ENCODE measurements at places on chromosomes 4 and X.

DNA sequence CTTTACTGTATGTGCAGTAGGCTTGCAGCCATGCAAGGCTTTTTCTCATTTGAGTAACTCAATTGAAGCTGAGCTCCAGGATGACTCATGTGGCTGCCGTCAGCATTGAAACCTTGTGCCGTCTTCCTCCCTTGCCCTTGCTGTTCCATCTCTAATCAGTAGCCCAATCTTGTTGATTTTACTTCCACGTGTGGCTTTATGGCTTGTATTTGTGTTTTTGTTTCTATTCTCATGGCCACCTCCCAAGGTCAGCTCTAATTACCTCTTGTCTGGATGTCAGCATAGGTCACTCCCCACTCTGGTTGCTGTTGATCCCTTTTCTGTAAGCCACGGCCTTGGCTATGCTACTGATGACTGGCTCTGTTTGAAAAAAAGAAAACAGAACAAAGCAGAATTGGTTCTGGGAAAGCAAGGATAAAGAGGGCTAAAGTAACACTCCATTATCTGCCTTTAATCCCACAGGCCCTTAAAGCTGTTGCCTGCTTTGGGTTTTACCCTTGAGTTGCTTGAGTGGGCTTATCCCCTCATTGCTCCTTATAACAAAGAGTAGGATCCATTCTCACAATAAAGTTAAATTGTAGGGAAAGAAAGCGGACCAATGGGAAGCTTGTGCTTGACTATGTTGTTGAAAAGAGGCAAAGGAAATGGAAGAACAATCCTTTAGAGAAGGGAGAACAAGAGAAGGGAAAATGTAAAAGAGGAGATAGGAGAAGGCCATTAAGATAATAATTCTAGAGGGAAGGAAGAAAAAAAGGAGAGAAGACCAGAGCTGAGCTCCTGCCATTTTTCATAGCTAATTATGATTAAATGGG lies 173.9 kb upstream of the PGRMC2 start:
- no peak for DNase-seq

DNA sequence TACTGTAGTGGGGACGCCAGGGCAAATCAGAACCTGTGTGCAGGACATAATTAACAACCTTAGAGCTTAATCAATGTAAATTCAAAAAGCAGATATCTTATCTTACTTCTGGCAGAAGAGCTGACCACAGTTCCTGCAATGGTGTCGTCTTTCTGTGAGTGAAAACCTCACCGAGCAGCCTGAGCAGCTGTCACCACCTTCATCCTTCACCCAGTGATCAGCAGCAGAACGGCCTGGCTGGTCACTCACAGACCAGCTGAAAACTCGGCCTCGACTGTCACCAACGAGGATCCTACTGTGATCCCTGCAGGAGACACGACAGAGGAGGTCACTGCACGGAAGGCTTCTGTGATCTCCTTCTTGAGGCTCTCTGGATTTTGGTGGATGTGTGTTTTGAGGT lies 94.2 kb downstream of the CDS1 start:
- DNase-seq = no peak

DNA sequence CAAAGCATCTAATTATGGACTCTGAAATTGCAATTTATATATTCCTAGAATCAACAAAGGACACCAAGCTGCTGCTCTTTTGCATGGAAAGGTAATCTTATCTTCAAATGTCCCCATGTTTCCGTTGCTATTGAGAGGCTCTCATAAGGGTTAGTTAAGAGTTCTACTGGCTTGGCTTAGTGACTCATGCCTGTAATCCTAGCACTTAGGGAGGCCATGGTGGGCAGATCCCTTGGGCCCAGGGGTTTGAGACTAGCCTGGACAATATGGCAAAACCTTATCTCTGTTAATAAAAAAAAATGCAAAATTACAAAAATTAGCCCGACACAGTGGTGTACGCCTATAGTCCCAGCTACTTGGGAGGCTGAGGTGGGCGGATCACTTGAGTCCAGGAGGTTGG lies 93.4 kb upstream of the RAPGEF2 start:
- no peak for DNase-seq

DNA sequence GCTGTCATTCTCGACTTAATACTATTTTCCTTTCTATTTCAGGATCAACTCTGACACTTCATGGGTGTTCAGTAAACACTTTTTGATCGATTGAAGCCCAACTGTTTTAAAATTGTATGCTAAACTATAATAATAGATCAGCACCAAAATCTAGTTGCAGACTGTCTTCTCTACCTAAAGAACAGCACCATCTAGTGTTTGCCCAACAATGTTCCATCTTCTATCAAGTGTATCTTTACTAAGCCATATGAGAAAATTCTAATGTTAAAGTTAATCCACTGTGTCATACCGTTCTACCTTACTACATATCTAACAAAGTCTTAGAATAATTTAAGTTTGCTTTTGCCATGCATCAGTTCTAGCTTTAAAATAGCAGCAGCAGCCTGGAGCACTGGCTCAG lies 113.0 kb upstream of the PRDX4 start:
- DNase-seq = no peak

GRCh38 chrX:112941209-112941837 lies 100.7 kb upstream of the AMOT start:
- DNase-seq = no peak

GRCh38 chr4:126742048-126742447 lies 890.7 kb upstream of the INTU start:
- no peak for DNase-seq

GRCh38 chr4:47650584-47651130 lies 165.6 kb downstream of the ATP10D start:
- no peak for DNase-seq

GRCh38 chr4:103645991-103646390 lies 73.8 kb downstream of the TACR3 start:
- no peak for DNase-seq

Data from posterior cingulate gyrus (tissue), 11 donors.